ENCODE measurements at places on chromosomes 3 and 15.

DNA sequence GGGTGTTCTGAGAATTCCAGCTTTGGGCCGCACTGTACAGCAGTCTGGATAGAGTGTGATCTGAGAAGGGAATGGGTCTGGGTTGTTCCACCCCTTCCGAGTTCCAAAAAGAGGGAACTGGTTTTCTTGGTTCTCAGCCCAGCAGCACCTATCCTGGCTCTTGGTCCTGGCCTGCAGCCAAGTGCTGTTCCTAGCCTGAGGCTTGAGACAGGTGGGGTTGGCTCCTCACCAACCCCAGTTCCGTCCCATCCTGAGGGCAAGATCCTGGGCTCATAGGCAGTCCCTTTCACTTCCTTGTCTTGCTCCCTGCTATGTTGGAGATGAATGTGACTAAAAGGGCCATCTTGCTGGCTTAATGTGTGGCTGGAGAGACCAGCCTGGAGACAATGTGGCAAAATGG, 15.2 kb downstream of the IVD start:
- no peak for DNase-seq

- no peak for DNase-seq
These were observed 24.5 kb downstream of the CCR9 start for GRCh38 chr3:45910892-45911291.

DNA sequence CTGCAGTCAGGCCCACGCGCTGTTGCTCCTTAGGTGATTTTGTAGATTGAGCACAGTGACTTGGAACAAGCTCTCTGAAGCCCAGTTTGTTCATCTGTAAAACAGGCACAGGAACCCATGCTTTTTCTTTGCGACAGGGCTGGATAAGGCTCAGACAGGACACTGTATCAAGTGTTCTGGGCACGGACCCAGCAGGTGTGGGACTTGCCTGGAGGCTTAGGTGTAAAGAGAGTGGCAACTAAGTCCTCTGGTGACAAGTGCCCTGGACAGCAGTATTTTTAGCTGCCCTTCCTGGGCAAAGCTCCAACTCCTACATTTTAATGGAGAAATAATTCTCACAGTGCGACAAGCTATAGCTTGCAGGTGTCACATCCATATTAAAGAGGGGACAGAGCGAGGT, 32.2 kb downstream of the CD276 start:
- no peak for DNase-seq

DNA sequence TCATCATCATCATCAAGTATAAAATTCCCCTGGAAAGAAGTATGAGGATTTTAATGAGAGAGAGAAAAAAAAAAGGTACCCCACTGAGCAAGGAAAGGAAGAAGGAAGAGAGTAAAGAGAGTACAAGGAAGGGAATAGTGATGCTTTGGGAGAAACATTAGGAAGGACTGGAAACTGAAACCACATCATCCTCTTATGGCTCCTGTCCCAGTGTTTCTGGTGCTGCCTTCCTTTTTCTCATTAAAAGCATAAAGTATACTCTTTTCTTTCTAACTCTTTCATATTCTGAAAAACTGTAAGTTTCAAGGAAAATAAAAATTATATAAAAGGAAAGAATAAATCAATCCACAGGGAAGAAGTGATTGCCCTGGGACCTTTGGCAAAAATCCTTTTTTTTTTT, 616.4 kb upstream of the CBLB start:
- no peak for DNase-seq

DNA sequence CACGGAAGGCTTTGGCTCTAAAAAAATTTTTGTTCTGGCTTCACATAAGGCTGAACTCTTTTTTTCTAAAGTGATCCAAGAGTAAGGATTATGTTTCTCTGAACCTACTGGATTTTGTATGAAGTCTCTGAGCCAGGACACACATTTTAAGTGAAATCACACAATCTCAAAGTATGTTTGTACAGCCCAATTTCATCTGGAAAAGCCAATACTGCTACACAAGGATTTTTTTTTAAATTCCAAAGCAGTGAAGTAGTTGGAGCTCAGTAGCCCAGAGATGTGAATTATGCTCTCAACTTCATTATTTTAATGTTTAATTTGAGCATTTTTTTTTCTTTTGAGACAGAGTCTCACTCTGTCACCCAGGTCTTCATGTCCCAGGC, 243.9 kb downstream of the FAM43A start:
- no peak for DNase-seq

- DNase-seq, result no peak
These were observed 978 bp upstream of the RSL24D1 start for GRCh38 chr15:55197719-55198118.

- DNase-seq, result no peak
These were observed 5.7 kb upstream of the FOXB1 start for GRCh38 chr15:59998305-59998949.

- DNase-seq, result no peak
These were observed 103.1 kb downstream of the MITF start for GRCh38 chr3:69842351-69842750.

- DNase-seq, result no peak
These were observed 93.5 kb downstream of the PEAK1 start for GRCh38 chr15:77326366-77326765.

GRCh38 chr3:156576051-156576450, 21.1 kb upstream of the SSR3 start:
- no peak for DNase-seq

DNA sequence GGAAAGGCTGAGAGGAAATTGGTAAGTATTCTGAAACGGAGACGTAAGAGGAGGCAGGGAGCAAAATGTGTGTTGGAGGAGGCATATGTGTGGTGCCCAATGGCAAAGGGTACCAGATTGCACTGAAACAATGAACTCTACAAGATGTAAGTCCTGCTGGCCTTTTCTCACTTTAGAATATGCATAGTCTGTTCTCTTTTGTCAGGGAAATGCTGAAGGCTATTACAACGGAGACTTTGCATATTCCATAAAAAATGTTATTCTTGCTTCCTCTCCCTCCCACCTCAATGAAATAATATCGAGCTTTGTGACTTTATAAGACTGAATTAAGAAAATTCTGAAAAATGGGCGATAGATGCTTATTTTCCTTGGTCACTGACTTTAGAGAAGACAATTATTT, 85.9 kb downstream of the PEX5L start:
- DNase-seq, result no peak

- DNase-seq, result no peak
These were observed 169.1 kb upstream of the NSMCE3 start for GRCh38 chr15:29438703-29439055.

DNA sequence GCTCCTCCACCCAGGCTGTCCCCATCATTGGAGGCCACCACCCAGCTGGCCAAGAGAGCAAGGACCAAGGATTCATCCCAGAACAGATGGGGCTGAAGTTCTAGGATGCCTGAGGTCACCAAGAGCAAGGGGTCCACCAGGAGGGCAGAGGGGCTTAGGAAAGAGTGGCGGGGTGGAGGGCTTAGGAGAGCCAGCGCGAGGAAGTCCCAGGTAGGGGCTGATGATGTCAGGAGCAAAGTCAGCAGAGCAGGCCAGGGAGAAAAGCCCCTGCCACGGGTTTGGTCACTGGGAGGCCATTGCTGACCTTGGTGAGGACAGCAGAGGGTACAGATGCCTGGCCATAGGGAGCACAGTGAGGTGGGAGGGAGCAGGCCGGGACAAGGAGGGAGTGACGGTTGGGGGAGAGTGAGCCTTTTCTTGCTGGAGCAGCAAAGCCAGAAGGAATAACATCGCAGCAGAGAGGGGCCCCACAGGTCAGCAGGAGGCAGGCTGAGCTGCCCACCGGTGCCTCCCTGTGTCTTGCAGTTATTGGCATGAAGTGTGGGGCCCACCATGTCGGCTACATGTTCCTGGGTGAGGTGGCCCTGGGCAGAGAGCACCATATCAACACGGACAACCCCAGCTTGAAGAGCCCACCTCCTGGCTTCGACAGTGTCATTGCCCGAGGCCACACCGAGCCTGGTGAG, 5.2 kb downstream of the PARP3 start:
- no peak for DNase-seq

- DNase-seq, result no peak
These were observed 409.8 kb downstream of the NTRK3 start for GRCh38 chr15:87846746-87847145.

GRCh38 chr3:172355836-172356235, 92.4 kb downstream of the GHSR start:
- no peak for DNase-seq

DNA sequence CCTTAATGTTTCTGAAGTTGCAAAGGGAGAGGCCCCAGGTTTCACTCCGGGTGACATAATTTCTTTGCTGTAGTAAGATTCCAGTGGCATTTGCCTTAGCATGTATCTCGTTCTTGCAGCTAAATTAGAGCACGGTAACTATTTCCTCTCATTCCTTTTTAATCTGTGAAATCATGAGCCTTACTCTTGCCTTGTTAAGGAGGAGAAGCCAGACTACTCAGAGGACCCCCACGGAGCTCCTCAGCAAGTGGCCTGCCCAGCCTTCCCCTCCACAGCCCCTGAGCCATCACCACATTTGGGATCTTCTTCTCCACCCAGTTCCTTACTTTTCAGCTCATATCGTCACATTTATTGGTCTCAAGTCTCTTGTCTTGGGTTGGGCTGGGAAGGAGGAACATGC, 54.2 kb downstream of the ABHD2 start:
- DNase-seq, result no peak

- DNase-seq, result no peak
These were observed 648.7 kb upstream of the CCDC54 start for GRCh38 chr3:106728315-106729098.

GRCh38 chr3:171846597-171846996, 3.4 kb downstream of the TMEM212 start:
- DNase-seq, result no peak

DNA sequence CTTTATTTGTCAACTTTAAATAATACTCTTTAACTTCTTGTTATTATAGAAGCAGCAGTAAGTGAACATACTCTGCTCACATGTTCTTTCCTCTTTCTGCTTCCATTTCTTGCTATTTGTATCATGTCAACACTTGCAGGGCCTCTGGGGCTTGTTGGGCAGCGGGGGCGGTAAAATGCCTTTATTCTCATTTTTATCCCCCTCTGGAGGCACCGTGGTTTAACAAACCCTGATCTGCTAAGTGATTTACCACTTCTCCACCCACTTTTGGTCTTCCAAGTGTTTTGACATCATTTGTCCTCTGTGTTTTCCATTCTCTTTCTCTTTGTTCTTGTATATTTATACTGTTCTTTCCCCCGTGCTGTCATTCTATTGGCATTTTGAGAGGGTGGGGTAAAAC, 33.9 kb downstream of the SCN10A start:
- DNase-seq, result no peak

- no peak for DNase-seq
These were observed 22.3 kb upstream of the ALDH1L1 start for GRCh38 chr3:126202680-126203079.

- DNase-seq, result no peak
These were observed 157.5 kb downstream of the NUP210 start for GRCh38 chr3:13262493-13263211.

GRCh38 chr15:68567345-68567744, 11.4 kb upstream of the CORO2B start:
- no peak for DNase-seq

DNA sequence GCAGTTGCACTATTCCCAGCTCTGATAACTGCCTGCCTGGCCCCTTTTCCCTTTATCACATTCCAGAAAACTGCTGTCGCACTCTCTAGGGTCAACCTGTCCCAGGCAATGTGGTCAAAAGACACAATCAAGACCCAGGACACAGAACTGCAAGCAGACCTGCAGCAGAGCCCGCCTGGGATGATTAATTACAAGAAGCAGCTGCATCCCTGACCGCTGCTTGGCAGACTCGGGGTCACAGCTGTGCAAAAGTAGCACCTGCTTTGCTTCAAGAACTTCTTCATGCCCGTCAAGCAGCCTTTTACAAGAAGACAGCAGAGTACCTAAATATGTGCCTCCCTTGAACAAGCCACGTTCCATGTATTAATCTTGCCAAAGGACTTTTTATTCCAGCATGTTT, 120.0 kb upstream of the ST8SIA2 start:
- no peak for DNase-seq

Measured in CD4-positive, alpha-beta T cell treated with Interleukin-21 for 1 hour (primary cell).